ENCODE measurements at places on chromosomes 7 and 10.
A peak's percentile ranks its signal among the peaks of the same experiment; 100 is the strongest.

DNA sequence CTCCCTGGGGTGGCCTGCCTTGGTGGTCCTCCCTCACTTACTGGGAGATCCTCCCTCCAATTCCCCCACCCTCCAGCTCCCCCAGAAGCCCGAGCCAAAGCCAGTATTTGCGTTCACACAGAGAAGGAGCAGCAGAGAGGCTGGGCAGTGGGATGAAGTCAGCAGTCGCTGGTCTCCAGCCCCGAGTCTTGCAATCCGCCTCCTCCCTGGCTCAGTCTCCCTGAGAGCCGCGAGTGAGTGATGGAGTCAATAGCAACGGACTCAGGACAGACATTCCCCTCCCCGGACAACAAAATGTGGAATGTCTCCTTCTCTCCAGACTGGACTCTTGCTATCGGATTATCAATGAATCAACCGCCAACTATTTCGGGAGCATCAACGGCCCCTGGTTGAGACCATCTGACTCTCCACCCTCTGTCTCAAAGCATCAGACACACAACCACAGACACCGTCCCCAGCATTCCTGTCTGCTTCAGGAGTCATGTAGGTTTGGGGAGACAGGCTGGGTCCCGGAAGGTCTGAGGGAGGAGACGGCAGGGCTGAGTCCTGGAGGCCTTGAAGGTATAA is 178.4 kb downstream of the SH3PXD2A start:
- DNase-seq, result peak; percentile 92

DNA sequence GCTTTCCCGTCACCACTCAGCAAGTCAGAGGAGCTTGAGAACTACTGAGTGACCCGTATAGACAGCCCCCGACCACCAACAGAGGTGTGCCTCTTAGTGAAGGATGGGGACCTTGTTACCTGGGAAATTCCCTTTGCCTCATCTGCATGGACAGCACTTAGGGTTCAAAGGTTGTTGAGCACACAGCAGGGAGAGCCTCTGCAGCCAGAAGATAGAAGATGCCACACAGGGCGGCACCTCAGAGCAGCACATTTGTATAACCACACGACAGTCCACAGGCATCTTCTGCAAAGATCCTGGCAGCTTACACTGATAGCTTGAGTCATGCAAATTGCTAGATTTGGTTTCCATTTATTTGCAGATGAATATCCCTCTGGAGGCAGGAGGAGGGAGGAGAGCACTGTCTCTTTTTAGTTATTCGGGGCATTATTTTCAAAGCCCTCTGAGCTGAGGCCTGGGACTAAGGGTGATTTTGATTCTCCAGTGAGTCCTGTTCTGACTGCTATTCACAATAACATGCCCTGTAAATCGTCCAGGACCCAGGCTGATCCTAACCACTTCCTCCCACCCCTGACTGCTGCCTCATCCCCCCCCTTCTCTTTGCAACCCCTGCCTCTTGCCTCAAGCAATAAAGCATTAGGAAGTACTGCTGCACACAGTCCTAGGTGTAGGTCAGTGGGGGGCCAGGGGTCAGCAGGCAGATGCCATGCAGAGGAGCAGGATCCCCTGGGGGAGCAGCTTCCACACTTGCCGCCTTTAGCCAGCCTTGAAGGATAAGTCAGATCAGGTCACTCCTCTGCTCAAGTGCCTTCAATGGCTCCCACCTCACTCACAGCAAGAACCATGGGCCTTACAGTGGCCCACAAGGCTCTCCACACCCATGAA is 24.6 kb upstream of the INMT start:
- DNase-seq, result peak; percentile 33

DNA sequence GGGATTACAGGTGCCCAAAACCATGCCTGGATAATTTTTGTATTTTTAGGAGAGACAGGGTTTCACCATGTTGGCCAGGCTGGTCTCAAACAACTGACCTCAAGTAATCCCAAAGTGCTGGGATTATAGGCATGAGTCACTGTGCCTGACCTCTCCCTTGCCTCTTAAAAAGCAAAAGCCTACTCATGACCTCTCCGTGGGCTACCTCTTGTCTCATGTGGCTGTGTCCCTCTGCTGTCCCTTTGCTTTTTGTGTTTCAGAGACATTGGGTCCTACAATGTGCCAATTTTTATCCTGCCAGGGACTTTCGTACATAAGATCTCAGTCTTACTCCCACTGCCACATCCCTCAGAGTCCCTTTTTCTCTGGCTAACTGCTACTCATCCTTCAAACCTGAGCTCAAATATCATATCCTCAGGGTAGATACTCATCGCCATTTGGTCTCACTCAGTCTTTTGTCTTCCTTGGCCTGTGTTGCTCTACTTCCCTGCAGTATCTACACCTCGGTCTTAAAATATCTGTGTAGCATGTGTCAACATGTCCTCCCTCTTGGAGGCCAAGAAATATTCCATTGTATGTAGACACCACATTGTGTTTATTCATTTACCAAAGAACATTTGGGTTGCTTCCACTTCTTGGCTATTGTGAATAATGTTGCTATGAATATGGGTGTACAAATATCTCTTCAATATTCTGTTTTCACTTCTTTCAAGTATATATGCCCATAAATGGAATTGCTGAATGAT is 465.0 kb upstream of the KLF6 start:
- DNase-seq, result peak; percentile 52

DNA sequence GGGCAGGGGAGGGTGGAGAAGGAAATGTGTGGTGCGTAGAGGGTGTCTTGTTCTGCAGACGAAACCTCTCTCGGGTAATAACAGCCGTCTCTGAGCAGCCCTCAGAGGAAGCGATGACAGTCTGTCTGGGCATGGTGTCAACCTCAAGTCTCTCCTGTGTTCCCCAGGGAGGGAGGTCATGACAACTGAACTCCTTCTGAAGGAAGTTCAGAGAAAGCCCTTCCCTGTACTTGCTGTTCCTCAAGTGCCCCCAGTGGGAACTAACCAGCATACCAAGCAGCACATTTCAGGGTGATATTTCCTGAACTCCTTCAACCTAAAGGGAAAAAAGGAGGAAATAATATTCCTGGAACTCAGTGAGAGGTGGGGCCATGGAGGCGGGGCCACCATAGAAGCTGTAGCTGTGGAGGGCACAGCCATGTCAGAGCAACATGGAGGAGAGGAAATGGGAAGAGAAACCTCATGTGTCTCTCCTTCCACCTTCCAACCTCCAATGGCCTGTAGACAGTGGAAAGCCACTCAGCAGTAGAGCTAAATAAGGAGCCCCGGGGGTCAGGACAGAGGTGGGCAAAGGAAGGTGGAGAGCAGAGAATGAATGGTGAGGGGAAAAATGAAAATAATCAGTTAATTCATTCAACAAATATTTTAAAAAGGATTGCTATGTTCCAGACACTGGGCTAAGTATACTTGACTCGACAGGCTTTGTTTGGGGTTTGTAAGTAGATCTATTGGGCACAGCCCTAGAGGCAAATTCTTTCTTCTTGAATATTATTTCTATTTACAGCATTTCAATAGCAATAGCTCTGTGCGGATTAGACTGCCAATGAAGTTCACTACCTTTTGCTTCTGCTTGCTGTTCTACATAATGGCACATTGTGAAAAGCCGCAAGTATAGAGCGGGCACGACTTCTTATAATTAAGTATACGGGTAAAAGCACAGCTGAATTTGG is 61.0 kb upstream of the AOAH start:
- DNase-seq, result no peak

DNA sequence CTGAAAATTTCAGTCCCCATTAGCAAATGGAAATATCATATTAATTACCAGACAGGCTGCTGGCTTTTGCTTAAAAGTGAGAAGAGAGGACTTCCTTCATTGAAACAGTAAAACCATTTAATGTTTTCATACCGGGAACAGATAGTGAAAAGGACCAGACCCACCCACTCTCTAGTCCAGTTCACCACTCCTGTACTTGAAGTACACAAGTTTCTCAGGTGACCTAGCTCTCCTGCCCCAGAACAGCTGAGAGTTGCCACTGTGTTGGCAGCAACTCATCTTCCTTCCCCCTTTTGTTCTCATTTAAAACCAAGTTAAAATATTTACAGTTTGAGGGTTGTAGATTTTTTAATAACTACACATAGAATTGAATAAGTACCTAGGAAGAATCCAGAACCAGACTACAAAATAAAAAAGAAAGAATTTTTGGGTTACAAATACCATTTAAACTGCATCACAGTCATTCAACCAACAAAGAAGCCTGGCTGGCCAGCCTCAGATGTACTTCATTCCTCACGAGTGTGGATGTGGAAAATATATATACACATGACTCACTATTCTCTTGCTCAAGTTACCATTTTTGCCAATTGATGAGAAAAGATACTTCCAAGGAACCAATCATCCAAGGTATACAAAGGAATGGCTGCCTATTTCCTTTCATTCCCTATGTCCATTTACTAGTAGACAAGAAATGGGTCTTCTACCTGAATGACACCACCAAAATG is 68.1 kb downstream of the VPS41 start:
- DNase-seq, result peak; percentile 84

DNA sequence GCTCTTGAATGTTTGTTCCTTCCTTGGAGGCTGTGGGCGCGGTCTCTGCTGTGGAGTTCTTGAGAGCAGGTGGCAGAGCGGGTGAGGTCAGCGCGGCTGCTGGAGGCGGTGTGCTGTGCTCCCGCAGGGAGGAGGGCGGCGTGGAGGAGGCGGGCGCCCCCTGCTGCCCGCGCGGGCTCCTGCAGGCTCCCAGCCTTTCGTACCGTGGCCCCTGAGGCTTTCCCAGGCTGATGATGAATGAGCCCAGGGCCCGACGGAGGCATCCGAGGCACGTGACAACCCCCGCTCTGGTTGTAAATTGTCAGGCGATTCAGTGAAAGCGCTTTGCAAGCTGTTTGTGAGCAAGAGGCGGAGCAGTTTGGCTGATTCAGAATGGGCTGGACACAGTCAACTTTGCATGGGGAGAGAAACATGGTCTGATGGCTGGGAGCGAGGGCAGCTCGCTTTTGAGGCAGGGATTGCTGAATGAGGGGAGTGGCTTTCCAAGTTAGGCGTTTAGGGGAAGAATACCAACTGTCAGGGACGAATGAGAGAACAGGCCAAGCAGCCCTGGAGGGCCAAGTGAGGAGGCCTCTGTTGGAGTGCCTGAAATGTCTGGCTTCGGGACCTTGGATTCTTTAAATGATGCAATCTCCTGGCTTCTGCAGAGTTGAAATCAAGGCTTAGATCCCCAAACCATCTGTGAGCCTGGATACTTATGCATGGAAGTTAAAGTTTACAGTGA is 46.6 kb downstream of the CDHR3 start:
- DNase-seq, result peak; percentile 98

GRCh38 chr10:131094527-131095312 is 216.8 kb downstream of the TCERG1L start:
- no peak for DNase-seq

- no peak for DNase-seq
These were observed 506.6 kb upstream of the POT1 start for GRCh38 chr7:125436220-125436619.

GRCh38 chr7:90595801-90596670 is at the start of gene CDK14:
Gene CDK14, plus strand, starts transcription at chr7:90596321. Its CDS starts 307 bp downstream, at chr7:90596628.
- DNase-seq, result peak; percentile 55

- no peak for DNase-seq
These were observed 289.0 kb downstream of the TNS3 start for GRCh38 chr7:47292832-47293309.

DNA sequence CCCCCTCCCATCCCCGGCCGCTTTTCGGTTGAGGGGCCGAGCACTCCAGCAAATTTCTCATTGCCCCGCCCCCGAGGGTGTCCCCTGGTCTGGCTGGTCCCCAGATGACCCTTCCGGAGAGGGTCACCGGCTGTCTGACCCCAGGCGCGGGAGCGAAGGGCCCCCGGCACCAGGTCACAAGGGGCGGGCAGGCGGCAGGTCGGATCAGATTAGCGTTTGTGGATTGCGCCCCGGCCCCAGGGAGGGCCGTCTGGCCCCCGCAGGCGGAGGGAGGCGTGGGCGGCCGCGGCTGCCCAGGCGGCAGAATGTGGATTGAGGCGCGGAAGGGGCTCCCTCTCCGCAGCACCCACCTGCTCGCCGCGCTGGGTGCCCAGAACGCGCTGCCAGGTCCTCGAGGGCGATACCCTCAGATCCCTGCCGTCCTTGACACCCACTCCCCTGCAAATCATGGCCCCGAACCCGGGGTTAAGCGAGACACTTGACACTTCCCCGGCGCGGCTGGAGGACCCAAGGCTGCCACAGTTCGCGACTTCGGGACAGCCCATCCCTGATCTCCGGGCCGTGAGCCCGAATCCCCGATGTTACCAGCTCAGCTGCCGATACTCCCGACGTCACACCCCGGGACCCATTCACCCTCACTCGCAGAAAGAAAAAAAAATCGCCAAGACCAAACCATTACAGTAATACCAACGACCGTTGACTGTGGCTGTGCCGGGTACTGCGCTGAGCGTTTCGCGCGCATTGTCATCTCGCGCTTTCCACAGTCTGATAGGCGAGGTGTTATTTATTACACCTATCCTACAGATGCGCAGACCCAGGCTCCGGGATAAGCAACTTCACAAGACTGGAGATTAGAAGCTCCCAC is 953 bp downstream of the NODAL start:
- DNase-seq, result no peak

GRCh38 chr7:101542527-101543241 is 86.4 kb downstream of the MYL10 start:
- peak; percentile 38 for DNase-seq

GRCh38 chr10:63555330-63555729 is 34.1 kb downstream of the REEP3 start:
- no peak for DNase-seq

- DNase-seq, result no peak
These were observed 71.2 kb downstream of the ALOX5 start for GRCh38 chr10:45444976-45445898.

DNA sequence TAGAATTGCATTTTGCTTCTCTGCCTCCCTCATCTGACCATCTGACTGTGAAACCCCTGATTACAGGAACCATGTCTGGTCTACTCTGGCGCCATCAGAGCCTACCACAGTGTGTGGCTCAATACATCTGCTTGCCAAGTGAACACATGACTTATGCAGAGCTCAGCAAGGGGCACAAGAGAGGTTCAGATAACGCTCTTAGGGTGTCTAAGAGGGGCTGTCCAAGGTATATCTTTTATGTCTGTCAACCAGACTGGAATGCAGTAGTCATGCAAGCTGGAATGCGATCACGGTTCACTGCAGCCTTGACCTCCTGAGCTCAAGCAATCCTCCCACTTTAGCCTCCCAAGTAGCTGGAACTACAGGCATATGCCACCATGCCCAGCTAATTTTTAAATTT is 10.3 kb upstream of the RRP12 start:
- DNase-seq, result no peak

- DNase-seq, result peak; percentile 87
These were observed 11.1 kb upstream of the CPA1 start for GRCh38 chr7:130369110-130369711.

Data from fibroblast of mammary gland (primary cell).